Kidney (tissue), 22 donors: ENCODE measurements at places on chromosomes 12 and 14. TPM values are rescaled to one million over a fixed set of nuclear protein-coding genes. Genes with fewer than 3 reads are reported as not detected.

- no peak for DNase-seq
These were observed 21.3 kb downstream of the HCAR2 start for GRCh38 chr12:122681814-122682213.

DNA sequence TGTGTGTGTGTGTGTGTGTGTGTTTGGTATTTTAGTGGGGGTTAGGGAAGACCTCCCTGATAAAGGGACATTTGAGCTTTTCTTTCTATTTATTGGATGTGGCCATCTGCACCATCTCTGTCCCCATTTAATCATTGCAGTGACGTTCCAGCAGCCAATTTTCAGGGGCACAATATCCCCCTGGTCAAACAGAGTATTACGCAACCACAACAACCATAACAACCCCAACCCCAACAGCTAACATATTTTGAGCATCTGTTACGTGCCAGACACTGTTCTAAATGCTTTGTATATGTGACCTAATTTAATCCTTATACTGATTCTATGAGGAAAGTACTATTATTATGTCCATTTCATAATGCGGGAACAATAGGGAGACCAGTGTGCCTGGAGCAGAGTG lies 87.4 kb downstream of the TTC8 start:
- DNase-seq = no peak

DNA sequence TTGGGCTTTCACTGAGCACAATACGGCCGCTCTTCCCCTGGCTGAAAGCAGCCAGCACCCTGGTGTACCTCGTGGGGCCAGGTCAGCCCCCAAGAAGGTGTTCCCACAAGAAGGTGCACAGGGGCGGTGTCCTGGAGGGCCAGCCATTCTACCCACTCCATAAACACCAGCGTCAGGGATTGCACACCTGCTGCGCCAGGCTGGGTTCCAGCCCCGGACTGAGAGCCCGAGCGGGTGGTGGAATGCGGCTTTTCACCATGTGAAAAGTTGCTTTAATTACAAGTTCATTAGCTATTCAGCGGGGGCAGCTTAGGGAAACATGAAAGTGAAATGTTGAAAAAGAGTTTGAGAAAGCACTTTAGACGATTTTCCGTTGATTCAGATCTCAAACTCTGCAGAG lies 17.5 kb upstream of the MMP17 start:
- DNase-seq = no peak

DNA sequence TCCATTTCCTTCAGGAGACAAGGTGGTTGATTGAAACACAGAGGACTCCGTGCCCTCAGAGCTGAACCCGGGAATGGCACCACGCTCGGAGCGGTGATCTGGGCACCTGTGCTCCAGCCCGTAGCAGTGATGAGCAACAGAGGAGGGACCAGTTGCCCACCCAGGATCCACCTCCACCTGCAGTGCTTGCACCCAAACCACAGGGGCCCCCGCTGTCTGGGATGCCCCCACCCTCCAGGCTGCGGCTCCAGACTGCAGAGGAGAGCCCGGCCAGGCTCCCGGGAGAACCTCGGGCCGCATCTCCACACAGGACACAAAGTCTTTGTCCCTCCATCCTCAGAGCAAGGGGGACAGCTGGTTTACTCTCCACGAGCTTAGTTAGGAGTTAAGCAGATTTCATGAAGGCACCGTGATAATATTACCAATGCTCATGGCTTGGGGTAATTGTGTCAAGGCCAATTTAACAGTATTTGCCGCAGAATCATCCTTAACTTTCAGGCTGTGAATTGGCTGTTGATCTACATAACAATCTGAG lies 100.6 kb downstream of the TNFAIP2 start:
- DNase-seq = no peak

DNA sequence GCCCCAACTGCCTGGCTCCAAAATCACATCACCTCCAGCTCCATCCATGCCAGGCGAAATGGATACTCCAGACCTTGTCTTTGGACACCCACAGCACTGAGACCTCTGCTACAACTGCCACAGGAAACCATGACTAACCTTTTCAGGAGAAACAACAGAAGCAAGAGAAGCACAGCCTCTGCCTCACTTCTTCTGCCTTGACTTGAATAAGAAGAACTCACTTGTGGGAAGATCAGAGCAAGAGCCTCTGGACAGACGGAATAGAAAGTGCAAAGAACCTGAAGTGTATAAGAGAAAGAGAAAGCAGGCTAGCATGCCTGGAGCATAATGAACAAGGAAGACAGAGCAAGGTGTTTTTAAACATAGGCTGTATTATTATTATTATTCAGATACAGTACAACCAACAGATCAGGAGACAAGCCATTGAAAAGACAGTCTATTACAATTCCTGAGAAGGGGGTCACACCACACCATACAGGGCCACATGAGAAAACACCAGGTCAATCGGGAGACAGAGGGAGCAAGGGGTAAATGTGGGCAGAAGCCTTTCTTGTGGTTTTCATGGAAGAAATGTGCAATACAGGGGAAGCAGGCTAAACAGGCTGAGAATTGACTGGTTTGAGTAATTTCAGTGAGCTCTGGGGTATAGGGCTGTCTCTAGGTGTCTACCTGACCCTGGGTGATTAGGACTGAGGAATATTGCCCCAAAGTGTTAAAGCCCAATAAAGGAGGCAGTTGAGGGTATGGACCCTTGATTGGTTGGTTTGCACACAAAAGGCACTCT lies 7.4 kb upstream of the OR10P1 start:
- no peak for DNase-seq

- no peak for DNase-seq
These were observed 57.4 kb upstream of the PPP2R5C start for GRCh38 chr14:101704140-101704539.

- DNase-seq = peak; percentile 6
These were observed 718.0 kb downstream of the C12orf50 start for GRCh38 chr12:87311206-87311605.

- no peak for DNase-seq
These were observed 29.5 kb upstream of the OSBPL8 start for GRCh38 chr12:76588881-76589565.

DNA sequence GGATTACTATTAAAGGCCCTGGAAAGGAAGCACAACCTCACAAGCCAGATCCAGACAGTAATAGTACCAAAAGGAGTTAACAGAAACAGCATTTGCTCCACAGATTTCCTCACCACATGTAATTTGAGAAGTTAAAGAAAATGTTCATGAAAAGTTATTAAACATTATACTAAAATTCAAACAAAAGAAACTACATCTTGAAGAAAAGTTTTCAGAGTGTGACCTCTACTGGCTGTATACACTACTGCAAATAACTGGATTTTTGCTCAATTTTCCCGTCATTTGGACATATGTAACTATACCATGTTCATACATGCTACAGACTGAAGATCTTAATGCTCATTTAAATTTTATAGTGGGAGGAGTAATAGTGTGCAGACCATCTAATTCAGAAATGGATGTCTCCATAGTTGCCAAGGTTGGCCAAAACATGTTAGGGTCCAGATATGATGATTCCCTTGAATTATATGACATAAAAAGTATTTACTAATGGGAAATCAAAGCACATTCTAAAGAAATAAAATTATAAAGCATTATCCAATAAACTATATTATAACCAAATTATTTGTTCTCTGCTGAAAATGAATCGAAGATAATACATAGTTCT lies 5.6 kb downstream of the KRR1 start:
- no peak for DNase-seq

DNA sequence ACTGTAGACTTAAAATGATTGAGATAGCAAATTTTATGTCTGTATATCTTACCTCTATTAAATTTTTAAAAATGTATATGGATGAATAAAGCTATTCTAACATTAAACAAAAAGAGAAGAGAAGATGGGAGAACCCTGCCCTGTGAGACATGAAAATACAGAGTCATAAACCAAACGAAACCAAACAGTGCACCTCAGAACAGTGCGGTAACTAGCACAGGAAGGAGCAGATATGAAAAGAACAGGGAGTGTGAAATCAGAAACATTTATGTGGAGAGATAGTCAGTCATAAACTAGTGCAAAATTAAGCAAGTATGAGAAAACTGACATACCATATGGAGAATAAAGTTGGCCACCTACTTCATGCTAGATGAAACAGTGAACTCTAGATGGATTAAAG lies 135.1 kb downstream of the ERC1 start:
- DNase-seq = no peak

- no peak for DNase-seq
These were observed 778.9 kb downstream of the TMTC2 start for GRCh38 chr12:83465632-83466031.

DNA sequence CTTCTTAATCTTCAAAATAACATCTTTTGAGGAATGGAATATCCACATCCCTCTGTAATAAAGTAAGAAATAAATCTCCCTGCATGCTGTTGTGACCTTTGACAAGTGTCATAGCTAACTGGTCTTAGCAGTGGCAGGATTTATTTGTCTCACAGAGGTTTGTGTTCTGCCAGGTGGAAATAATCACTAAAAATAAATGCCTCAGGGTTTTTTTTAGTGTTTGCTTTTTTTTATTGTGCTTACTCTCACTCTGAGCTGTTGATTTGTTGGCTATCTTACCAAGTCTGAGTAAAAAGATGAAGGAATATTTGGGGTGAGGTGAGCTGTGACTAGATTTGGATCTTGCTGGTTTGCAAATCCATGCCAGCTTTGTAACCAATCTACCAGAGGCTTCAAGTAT lies 285.4 kb downstream of the ALG10B start:
- DNase-seq = peak; percentile 42

DNA sequence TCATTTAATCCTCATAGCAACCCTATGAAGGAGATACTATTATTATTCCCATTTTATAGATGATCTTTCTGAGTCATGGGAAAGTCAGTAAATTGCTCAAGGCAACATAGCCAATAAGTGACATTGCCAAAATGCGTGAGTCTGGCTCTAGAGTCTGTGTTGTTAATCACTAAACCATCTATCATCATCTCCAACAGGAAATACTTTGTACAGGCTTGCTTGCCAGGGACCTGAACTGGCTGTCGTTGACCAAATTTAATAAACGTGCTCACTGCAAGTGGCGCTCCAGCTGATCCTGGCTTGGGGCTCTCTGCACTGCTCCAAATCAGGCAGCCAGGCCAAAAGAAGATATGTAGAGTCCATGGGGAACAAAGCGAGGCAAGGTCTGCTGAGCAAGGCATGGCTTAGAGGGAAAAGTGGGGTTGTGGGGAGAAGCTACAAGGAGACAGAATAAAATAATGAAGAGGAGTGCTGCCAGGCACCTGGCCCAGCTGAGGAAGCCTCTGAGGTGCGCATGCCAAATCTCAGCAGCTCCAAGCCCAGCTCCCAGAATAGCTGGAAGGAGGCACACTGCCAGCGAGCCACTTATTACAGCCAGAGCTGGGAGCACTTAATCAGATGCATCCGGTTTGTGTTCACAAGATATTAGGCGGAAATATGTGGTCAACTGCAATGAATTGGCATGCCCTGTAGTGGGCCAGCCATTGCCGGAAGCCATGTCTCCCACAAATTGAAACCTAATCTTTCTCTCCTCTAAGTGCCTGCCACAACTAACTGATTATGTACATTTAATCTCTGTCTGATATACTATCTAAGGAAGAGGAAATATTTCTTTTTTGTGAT lies 43.3 kb upstream of the PTPRO start:
- no peak for DNase-seq

Gene FAM161B
- polyA plus RNA-seq = 3.2 TPM

Gene PZP
- not detected for polyA plus RNA-seq

Gene ANG
- 24.5 TPM for polyA plus RNA-seq

Gene PTGDR
- polyA plus RNA-seq = 0.22 TPM

Gene B4GALNT3
- 11.3 TPM for polyA plus RNA-seq

Gene PTHLH
- not detected for polyA plus RNA-seq
